Activated T-cell treated with anti-CD3 and anti-CD28 coated beads, Interleukin-2, amount 50 U/mL, for 72 hours (primary cell): ENCODE measurements at places on chromosomes 13 and 19. TPM values are rescaled to one million over a fixed set of nuclear protein-coding genes. Genes with fewer than 3 reads are reported as not detected.

The FUT1 gene
- total RNA-seq: 0.32 TPM

DNA sequence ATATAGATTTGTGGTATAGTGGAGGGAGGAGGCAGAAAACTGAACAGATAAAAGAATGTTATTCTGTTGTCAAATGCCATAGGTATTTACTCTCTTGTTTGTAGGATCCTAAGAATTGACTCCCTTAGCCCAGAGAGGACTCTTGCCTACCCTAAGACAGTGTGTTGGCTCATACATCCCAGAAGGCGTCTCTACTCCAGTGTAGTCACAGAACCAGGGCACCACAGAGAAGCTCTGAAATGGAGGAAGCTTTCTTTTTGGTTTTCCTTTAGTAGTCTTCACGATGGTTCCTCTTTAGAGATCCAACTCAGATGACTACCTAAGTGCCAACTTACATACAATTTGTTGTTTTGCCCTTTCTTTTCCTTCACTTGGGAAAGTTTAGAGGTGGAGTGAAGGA, 14.0 kb downstream of the GPR183 start:
- DNase-seq: no peak

DNA sequence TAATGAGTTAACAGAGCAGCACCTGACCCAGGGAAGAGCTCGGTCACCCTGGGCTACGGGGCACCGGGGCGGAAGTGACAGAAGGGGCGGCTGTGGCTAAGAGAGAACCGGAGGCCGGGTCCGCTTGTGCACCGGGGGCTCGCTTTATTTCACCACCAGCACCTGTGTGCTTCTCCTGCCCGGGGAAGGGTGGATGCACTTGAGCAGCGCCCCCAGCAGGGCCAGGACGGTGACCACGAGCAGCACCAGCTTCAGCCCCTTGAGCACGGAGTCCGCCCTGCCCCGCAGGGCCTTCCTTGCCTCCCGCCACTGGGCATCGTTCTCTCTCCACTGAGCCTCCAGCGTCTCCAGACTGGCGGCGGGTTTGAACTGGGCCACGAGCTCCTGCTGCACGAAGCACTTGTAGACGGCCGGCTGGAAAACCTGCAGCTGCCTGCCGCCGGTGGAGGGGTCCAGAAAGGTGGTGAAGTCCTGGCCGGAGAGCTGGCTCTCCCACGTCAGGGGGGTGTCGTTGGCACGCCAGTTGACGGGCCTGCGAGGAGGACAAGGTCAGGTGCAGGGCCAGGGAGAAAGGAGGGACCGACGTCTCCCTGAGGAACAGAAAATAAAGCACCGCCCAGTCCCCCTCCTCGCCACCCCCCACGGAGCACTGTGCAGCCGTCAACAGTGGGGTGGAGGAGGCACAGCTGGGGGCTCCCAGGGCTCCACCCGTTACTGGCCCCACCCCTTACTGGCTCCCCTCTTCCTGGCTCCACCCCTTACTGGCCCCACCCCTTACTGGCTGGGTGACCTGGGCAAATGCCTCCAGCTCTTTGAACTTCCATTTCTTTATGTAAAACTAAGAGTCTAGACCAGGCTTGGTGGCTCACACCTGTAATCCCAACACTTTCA, 3.6 kb downstream of the FAM187B start:
- DNase-seq: no peak

DNA sequence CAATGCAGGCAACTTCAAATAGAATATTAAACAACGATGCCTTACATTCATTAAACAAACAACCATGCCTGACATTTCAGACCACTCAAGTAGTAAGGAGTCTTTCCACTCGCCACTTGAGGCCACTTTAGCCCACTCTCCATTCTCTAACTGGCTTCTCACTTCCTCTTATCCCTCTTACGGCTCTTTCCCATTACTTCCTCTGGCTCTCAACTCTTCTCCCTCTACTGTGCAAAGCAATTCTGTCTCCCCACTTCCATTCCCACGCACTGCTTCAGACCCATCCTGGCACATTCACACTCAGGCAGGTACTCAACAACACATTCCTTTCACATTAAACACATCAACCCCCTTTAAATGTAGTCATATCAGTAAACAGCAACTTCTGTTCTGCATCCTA, 229.8 kb upstream of the IPO5 start:
- DNase-seq: no peak

The SIGLEC12 gene
- 1.6 TPM for total RNA-seq

DNA sequence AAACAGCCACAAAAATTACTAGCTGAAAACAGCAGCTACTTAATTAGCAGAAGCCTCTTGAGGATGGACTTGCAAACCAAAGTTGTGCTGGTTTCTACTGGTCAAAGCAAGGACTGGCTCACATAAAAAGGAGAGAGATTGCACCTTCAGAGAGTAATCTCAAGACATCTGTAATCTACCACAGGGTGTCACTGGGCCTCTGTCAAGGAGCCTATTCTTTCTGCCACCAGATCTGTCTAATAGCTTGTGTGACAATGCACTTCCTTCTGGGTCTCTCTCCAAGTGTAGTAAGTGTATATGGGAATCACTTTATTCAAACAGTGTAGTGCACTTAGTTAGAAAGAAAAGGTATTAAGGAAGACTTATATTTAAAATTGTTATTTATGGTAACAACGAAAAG, 24.4 kb upstream of the ZNF561 start:
- no peak for DNase-seq

GRCh38 chr13:34243403-34243802, 425.5 kb downstream of the RFC3 start:
- DNase-seq: no peak

DNA sequence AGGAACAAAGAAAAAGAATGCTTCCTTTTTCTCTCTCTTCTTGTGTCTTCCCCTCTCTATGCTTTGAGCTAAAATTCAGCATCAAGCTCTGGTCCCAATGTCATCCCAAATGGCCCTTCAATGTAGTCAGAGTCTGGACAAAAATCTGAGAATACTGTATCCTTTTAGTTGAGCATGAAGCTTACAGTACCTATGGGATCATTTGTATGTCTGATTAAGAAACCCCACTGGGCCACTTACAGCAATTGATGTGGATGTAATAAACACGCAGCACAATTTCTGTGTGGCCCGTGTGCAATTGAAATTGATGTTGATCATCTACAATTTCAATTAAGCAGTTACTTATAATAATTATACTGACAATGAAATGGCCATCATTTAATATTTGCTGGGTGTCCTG, 188.9 kb upstream of the RNF113B start:
- no peak for DNase-seq

GRCh38 chr13:63706751-63707150, 2291.1 kb upstream of the PCDH20 start:
- DNase-seq: no peak

DNA sequence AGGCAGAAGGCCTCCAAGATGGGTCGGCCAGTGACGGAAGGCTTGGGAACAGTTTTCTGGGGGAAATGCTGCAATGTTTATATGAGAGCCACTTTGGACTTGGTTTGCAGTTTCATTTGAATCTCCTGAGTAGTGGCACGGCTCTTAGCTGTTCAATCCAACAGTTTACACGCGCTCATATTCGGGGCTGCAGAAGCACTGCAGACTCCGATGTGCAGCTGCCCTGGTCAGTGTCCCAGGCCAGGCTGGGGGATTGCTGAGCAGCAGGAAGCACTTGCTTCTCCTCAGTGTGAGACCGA, 31.7 kb downstream of the CEBPG start:
- DNase-seq: no peak
